ENCODE measurements at places on chromosomes 5 and 9.

DNA sequence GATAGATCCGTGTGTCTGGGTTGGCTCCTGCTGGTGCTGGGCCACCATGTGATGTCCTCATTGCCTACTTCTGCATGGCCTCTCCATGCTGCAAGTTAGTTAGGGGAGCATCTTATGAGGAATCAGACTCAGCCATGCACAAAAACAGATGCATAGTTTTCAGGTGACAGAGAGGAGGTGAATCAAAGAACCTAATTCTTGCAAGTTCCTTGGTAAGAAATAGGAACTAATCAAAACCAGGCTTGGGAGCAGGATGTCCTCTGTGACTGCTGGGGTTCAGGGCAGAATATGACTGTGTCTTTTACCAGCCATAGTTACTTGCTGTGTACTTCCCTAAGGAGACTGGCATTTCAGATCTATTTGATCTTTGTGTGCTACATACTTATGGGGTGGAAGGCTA, 61.6 kb downstream of the C9orf152 start:
- DNase-seq: no peak

- no peak for DNase-seq
Observed at GRCh38 chr5:26669523-26669922, 368.9 kb downstream of the CDH9 start.

GRCh38 chr5:166562246-166562645, 1729.2 kb upstream of the WWC1 start:
- peak; percentile 5 for DNase-seq

GRCh38 chr9:76610011-76610352, 151.0 kb downstream of the GCNT1 start:
- DNase-seq: peak; percentile 77

DNA sequence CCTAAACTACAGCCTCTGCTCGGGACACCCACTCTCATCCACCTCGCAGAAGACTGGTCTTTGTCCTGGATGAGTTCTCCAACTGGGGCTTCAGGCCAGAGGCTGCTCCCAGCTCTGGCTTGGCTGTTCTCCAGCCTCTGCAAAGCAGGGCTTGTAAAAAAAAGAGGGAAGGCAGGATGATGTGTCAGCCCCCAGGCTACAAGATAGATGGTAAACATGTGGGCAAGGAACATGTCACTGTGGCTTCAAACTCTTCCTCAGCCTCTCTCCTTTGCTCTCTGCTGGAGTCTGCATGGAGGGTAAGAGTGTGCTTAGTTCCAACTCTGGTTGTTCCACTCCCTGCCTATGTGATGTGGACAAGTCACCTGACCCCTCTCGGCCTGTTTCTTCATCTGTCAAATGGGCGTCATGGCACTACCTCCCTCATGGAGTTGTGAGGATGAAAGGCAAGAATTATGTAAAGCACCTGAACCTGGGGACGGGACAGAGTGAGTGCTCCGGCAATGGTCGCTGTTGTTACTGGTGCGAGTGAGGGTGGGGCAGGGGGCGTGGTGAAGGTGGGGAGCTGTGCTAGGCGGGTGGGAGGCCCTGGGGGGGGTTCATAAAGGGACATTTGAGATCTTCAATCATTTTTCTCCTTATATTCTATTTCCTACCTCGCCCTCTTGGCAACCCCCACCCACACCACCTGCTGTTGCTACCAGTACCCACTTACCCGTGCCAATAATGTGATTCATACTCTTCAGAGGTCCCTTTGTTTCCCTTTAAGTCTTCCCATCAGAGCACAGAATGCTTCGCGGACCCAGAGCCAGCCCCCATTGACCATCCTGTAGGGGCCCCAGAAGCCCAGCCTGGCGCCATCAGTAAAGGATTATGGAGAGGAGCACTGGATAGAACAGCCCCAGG, 6.8 kb upstream of the ZNF79 start:
- DNase-seq: no peak

DNA sequence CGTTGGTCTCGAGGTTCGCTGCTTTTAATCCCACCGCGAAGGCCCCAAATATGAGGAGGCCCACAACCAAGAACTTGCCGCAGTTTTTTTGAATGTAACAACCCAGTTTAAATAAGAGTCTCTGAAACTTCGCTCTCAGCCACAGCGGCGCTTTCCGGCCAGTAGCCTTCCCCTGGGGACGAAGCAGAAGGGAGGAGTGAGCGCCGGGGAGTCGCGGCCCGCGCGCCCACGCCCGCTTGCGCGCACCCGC, 10.4 kb downstream of the PTCH1 start:
- no peak for DNase-seq

DNA sequence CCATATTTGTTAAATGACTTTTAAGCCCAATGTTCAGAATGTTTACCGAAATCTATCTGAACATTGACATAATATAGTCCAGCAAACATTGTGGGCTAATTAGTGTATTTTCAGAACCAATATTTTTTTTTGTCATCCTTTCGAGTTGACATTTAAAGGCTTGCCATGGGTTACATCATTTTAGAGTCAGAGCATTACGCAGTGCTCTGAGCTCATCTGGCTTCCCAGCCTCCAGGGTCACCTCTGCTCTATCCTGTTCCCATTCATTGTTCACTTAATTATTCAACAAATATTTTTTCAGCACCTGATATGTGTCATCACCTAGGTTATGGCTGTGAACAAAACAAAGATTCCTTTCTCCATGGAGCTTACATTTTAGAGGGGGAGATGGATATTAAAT, 80.2 kb downstream of the SREK1 start:
- no peak for DNase-seq

DNA sequence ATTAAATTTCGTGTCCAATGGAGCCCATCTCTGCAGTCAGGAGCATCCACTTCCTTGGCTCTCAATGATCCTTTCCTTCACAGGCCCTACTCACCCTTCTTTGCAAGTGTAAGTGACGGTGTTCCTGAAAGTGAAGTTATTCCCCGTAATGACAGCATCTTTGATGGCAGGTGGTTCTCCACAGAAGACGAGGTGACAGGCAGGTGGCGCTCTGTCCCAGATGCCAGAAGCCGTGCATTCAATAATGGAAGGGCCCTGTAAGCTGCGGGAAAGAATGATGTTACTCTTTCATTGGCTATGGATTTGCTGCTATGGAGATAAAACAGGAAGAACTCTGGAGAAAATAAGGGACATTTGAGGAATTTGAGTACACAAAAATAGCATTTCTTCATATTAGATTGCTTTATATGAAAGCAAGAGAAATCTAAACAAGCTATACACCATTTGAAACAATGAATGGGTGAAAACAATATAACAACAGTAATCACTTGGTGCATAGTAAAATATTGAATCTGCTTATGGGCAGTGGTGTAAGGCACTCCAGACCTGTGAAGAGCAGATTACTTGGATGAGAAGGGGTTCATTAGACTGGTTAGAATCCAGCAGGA, 89.9 kb upstream of the TXNDC8 start:
- DNase-seq: no peak

DNA sequence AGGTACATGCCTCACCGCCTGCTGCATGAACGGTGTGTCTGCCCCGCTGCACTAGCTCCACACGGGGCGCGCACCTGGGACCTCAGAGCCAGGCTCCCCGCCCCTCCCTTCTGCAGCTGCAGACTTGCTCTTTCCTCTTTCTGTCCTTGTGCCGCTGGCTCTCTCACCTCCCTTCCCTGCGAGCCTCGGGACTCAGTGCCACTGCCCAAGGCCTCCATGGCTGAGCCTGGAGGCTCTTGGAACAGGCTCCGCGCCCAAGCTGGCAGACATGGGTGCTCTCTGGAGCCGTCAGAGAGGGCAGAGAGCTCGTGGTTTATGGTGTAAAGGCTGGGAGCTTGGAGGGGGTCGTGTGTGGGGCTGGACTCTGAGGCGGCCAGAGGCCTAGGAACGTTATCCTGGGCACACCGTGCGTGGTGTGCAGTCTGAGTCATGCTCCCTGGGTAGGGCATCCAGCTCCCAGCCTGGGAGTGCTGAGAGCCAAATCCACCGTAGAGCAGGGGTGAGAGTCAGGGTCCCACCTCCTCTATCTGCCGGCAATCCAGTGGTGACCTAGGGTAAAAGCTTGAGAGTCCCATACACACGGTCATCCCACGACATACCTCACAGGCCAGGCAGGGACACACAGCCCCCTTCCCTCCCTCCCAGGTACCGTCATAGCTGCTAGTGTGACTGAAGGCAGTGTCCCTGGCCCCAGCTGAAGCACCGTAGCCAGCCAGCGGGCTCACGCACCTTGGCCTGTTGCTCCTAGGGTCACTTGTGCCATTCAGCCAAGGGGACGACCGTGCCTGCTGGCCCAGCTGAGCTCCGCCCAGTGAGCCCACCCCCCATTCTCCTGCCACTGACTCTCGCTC, 22.4 kb downstream of the GOLGA2 start:
- no peak for DNase-seq

DNA sequence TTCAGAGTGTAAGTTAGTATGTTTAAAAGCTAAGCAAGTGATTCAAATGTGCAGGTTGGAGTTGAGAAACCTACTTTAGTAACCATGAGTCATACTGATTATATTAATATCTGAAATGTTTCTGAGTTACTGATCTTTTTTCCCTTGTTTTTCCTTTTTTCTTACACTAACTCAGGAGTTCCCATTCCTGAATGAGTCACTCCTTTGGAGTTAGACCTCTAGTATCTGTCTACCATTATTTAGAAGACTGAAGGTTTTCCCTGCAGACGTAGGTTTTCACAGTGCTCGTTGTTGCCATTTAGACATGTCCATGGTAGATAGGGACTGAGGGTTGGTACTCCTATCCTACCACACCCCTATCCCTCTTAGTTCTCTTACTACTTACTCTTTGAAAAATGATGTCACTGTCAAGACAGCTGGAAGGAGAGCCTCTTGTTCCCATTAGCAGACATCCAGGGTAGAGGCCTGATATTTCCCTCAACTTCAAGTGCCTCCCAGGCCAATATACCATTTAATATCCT, 20.2 kb downstream of the OCLN start:
- DNase-seq: no peak

GRCh38 chr5:35821513-35821912, 35.2 kb upstream of the IL7R start:
- DNase-seq: no peak

DNA sequence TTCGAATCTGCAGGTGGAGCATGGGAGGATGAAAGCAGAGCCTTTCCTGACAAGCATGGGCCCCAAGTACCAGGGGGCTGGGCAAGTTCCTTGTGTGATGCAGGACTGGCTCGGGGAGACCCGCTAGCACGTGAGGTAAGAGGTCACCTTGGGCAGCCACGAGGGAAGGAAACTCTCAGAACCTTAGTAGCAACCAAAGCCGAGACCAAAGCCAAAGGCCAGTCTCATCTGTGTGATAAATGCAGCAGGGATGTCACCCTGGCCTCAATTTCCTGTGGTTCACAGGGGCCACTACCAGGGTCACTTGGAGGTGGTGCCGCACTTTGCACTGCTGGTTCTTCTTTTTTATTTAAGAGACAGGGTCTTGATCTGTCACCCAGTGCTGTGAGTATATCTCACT, 39.5 kb downstream of the PRRT1B start:
- no peak for DNase-seq

- no peak for DNase-seq
Observed at GRCh38 chr9:95342571-95342970, 25.1 kb upstream of the FANCC start.

DNA sequence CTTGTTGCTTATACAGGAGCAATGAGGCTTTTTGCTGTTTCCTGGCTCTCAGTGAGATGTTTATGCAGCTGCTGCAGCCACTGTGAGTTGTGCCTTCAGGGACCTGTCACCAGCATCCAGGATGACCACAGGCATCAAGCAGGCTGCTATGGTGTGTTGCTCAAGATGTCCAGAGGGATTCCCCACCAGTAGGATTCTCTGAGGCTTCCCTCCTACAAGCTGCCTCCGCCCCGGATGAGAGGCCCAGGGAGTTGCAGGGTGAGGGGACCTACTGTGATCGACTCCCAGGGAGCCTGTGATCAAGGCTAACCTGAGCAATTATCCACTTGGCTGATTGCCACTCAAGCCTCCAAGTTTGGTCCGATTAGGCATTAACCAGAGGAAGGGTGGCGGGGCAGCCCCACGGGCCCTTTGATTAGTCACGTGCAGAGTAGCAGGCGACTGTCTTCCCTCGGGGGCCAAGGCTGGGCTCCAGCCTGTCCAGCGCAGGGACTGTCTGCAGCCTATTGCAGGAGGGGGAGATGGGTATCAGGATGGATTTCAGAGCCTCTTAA, 1.8 kb upstream of the FAT2 start:
- DNase-seq: peak; percentile 42

DNA sequence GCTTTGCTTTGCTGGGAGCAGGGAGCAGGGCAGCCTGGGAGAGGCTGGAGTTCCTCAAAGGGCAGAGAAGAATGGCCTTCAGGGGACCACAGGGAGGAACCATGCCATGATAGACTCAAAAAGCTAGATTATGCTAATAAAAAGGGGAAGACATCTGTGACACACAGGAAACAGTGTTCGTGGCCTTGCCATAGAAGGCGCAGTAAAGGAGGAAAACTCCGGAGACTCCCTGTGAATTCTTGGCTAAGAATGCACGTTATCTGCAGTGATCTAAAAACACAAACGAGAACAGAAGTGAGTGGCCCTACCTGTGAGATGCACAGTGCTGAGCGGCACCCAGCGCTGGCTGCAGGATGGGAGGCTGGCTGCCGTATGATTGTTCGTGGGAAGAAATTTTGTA, 15.9 kb upstream of the LTC4S start:
- no peak for DNase-seq

GRCh38 chr5:151718646-151719045, 31.9 kb upstream of the SPARC start:
- DNase-seq: no peak

- no peak for DNase-seq
Observed at GRCh38 chr9:128503870-128504269, 649 bp upstream of the GLE1 start.

DNA sequence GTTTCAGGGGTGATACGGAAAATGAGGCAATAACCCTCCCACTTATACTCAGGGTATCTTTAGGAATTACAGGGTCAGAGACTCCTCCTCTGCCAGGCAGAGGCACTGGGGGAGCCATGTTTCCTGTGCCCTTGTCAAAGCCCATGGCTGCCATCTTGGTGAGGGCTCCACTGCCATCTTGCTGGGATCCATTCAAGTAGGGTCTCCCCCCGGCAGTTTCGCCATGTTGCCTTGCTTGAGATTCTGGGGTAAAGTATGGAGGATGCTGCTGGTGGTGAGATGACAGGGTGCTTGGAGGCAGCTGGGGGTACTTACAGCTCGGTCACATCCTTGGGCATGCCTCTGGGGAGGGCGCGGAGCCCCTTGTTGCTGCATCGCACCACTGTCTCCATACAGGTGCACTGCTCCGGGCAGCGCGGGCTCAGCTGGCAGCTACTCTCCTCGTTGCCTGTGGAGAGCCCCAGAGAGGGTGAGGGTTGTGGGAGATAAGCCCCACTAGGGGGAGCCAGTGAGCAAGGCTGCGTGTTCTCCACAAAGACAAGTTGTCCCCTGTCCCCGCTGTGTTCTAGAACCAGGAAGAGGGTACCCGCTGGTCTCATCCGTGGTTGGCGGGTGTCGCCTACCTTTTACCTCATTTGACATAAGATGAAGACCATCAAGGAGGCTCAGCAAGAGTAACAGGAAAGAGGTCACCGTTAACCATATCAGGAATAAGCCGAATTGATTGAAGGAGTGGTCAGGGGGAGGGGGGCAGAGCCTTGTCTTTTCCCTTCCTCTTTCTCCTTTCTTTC, 169.0 kb upstream of the PANK3 start:
- DNase-seq: no peak

- DNase-seq: no peak
Observed at GRCh38 chr5:143592648-143593047, 189.2 kb upstream of the NR3C1 start.

- no peak for DNase-seq
Observed at GRCh38 chr9:89442501-89442978, 55.4 kb downstream of the SEMA4D start.

Measured in skeletal muscle cell (primary cell).